Activated naive CD4-positive, alpha-beta T cell treated with anti-CD3 and anti-CD28 coated beads for 36 hours (primary cell): ENCODE measurements at places on chromosomes 2 and 18. TPM values are rescaled to one million over a fixed set of nuclear protein-coding genes. Genes with fewer than 3 reads are reported as not detected.

The NEU4 gene
- not detected for total RNA-seq

DNA sequence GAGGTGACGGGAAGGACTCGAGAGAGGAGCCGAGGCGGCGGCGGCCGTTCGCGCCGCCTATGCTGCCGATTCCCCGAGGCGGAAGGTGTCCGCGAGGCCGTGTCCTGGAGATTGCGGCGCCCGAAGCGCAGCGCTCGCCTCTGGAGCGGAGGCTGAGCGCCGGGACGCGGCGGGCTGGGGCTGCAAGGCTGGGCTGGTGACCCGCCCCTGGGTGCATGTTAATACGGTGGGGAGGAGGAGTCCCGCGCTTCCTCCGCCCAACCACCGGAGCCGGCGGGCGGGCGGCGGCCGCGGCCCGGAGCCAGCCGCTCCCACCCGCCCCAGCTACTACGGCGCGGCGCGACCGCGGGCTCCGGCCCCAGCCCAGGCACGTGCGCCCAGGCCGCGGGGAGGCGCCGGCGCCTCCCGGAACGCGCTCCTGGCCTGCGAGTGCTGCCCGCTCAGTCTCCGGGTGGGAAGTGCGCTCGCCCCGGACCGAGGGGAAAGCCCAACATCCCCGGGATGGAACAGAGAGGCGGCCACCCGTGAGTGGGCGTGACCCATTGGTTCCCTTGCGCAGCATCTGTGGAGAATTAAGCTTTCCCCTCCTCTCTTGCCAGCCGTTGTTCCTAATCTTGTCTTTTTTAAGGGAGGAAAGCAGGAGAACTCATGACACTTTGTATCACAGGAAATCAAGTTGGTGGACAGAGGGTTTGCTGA lies at the start of gene DLGAP1:
Gene DLGAP1, minus strand, starts transcription at position 195 of the 699 bp plus-strand sequence.
- peaks cover 24% of the 10 kb centered on the region for H3K27me3 ChIP-seq
- peaks cover 10% of the 10 kb centered on the region for H3K4me1 ChIP-seq
- H3K4me3 ChIP-seq: no peak within 1 kb of the TSS
- H3K27ac ChIP-seq: no peak within 1 kb of the TSS
- peaks cover 9% of the 10 kb centered on the region for H3K36me3 ChIP-seq

DNA sequence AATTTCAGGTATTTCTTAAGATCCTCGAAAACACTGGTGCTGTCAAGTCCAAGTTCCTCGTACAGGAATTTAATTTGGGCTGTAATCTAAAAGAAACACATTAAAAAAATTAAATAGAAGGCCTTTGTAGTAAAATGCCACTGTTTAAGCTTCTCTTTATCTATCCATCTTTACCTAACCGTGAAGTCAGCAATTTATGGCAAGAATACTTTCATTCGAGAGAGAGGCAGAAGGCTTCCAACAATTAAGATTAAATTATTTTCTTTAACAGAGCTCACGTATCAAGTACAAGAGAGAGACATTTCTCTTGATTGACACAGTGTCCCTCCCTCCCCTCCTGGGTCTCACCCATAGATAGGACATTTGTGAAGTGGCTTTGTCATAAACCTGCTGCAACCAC lies 39.9 kb downstream of the PREPL start:
- no peak overlapping the region for H3K4me3 ChIP-seq
- DNase-seq: no peak
- H3K36me3 ChIP-seq: peaks cover 44% of the 10 kb centered on the region
- no peak overlapping the region for H3K27ac ChIP-seq

GRCh38 chr2:38691994-38692393 lies 26.1 kb downstream of the GALM start:
- H3K27ac ChIP-seq: no peak overlapping the region
- no peak for DNase-seq
- H3K36me3 ChIP-seq: peaks cover 51% of the 10 kb centered on the region
- H3K4me3 ChIP-seq: no peak overlapping the region
- no peaks in the 10 kb centered on the region for H3K27me3 ChIP-seq
